ENCODE measurements at places on chromosomes 2 and 18.

- no peak for DNase-seq
These were observed 209.5 kb upstream of the HAAO start for GRCh38 chr2:43001787-43002468.

- no peak for DNase-seq
These were observed 39.1 kb downstream of the CDC42EP3 start for GRCh38 chr2:37632310-37632709.

DNA sequence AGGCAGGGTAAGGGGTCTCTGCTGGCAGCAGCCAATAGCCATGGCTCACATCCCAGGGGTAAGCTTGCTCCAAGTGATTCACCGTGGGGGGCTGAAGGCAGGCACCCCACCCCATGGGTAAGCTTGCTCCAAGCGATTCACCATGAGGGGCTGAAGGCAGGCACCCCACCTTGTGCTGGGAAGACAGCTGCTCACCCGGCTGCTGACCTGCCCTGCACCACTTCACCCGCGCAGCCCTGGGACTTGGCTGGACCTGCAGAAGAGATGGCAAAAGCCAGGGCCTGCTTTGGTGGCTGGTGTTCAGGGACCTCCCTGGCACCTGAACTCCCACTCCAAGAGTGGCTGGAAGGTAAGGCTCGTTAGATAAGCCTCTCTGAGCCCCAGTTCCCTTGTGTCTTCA lies 19.2 kb downstream of the PTGR3 start:
- DNase-seq, result no peak

GRCh38 chr2:11703700-11704099 lies 33.7 kb upstream of the NTSR2 start:
- DNase-seq, result no peak

DNA sequence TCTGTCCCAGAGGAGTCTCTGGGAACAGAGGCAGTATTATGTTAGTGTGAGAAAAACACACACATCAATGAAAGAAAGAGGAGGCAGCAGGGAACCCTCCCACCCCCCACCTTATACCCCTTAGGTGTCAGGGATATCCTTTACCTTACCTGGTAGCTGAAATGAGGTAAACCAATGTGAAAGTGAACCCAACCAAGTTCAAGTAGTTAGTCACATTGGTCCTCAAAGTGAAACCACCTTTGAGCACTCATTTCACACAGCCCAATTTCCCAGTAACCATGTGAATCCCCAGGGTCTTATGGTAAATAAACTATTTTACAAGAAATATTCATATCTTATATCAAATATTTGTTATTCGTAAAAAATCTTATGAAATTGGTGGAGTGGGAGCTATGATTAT lies 377.8 kb downstream of the LRATD1 start:
- DNase-seq, result no peak

DNA sequence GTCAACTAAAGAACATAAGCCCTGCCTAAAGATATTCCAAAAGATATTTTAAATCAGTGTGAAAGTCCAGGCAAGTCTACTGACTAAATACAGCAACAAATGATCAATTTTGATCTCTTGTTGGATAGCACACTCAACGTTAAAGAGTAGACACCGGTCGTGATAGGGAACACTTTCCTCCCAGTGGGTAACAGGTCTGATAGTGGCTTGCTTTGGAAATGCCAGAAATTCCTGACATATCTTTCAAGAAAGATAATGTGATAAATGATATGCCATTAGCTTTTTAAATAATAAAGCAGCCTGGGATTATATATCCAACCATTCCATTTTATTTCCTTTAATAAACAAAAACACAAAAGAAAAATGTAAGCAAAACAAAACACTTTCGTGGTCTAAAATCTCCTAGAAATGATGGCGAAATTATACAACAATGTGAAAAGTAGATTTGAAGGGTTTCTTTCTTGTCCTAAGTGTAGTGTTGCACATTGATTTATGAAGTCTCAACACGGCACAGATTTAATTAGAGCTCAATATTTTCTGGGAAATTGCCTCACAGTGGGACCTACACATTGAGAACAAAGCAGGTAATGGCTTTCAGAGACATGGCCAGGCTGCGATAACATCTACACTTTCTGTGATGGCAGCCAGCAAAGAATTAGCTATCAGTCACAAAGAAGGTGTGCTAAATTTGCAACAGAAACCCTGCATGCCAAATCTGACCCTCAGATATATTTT lies 158.6 kb downstream of the PPP1R1C start:
- DNase-seq, result no peak

GRCh38 chr2:69196327-69197117 lies 183.5 kb downstream of the ANTXR1 start:
- no peak for DNase-seq

GRCh38 chr2:48240912-48241311 lies 289.0 kb upstream of the STON1 start:
- no peak for DNase-seq

- DNase-seq, result no peak
These were observed 15.0 kb downstream of the GPR55 start for GRCh38 chr2:230909841-230910545.

- DNase-seq, result no peak
These were observed 26.9 kb upstream of the PPP1R1C start for GRCh38 chr2:181958726-181959125.

DNA sequence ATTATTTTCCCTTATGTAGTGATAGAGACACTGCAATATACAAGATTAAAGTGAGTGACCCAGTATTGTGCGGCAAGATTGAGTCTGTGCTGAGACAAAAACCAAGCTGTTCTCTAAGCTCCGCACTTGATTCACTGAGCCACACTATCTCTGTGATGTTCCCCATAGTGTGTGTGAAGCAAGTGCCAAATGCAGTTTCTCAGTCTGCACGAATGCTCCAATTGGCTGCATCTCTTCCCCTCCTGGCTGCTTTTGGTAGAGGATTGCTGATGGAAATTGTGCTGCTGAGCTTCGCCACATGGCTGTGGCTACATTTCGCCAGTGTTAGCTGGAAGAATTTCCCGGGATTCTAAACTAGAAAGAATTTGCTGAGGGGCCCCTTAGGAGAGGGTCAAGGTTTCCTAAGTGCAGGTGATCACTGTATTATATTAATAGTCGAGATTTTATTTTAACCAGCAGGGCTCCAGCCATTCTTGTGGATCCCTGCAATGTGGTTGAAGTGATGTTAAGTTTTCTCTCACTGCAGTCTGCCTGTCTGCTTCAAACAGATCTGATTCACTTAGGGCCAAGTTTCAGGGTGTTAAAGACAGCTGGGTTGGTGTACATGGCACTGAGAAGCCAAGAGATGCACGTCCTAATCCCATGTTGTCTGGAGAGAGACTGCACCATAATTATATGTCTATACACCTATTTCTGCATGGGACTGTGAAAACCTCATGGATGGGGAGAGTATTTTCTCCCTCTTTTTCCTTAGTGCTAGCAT lies 317.2 kb downstream of the DCC start:
- no peak for DNase-seq

DNA sequence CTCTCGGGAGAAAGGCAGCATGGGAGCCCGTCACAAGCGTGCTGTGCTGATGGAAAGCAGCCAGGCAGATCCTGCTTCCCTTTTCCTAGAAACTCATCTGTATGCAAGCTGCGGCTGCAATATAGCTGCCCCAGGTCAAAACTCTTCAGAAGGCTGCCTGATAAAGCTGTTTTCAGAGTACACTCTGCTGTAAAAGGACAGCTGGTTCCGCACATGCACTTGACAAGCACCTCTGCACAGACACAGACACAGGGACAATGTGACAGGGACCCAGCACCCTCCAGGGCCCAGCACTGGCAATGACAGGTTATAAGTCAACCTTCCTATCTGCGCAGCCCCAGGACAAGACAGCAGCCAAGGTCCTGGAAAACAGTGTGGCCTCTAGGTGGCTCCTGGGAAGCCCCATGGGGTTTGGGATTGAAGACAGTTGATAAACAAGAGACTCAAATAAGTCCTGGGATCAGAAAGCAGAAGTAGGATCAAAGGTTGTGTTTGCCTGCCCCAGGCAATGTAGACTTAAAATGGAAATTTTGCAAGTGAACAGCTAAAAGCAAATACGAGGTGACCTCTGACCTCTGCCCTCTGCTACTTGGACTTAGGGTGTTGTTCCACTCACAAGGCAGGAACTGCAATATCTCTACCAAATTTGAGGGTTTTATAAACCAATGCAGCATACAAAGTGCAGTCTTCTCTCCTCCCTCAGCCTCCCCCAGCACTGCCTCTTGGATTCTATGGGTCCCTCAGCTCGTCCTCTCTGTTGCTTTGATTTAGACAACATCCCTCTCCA lies 16.9 kb downstream of the SLC66A2 start:
- DNase-seq, result no peak

DNA sequence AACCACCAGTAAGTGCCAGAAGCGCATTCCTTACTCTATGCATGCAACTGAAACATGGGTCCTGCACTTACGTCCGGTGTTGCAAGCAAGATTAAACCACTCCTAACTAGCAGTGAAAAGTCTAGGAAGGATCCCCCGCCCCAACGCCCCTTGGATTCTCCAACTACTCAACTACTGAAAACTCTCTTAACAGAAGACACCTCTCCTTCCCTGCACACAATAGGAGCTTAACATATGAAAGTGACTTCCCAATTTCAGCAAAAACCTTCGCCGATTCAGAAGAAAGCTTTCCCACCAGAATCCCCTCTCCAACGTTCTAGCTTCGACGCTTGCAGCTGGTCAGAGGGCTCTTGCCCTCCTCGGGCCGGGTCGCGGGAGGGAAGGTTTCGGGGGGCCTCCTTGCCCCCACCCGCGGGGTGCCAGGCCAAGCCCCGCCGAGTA lies 578 bp downstream of the IWS1 start:
- no peak for DNase-seq

GRCh38 chr18:72206814-72207213 lies 337.3 kb downstream of the CBLN2 start:
- no peak for DNase-seq

- no peak for DNase-seq
These were observed 94.1 kb downstream of the ANKRD44 start for GRCh38 chr2:197216361-197216979.

GRCh38 chr2:178450524-178450773 lies 526 bp downstream of the PRKRA start:
- DNase-seq, result no peak

- DNase-seq, result no peak
These were observed 27.6 kb upstream of the ASPRV1 start for GRCh38 chr2:69989009-69989408.

DNA sequence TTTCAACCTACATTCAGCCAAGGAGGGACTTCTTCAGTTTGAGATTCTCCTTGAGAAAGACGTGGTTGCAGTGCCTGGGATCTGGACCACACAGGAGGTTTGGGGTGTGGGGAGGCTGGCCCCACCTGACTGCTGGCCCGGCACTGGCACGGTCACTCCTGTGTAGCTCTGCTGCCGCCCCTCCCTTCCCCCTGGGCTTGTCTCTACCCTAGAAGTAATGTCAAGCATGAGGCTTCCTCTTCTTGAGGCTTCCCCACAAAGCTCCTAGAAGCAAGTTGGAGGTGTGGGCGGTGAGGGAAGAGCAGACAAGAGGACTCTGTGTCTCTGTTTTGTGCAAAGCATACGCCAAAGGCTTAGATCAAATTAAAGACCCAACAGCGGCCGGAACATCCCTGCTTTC lies 8.7 kb downstream of the KLHL29 start:
- no peak for DNase-seq

GRCh38 chr2:219526320-219527075 lies 12.2 kb downstream of the ASIC4 start:
- DNase-seq, result no peak

GRCh38 chr2:74250189-74250631 lies 51.8 kb downstream of the MTHFD2 start:
- DNase-seq, result no peak

DNA sequence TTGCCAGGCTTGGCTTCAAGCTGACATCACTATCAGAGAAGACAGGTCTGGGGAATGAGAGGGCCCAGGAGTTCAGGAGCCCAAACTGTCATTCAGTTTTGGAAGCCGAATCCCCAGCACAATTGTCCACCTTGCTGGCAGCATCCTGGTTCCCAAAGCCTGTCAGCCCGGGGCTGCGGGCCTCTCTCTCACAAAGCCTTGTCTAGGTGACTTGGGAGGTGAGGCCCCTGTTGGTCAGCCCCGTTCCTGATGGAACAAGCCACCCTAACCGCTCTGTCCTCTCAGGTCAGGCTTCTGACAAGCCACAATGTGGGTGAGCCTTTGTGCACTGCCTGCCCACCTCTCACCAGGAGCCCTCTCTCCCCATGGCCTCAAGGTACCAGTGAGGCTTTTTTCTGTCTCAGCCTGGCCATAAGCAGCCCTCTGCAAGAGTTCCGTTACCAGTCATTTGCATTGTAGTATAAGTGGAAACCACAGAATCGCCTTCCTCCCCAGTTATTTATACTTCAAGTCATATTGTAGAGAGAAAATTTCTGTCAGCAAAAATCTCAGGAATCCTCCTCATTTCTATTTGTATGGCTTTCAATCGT lies 100.6 kb downstream of the MSH2 start:
- DNase-seq, result no peak

GRCh38 chr2:200847939-200848338 lies 16.5 kb downstream of the CLK1 start:
- DNase-seq, result no peak

GRCh38 chr2:10125842-10126631 lies 3.5 kb downstream of the RRM2 start:
- no peak for DNase-seq

GRCh38 chr18:23689616-23690504 lies 607 bp downstream of the LAMA3 start:
- DNase-seq, result no peak

DNA sequence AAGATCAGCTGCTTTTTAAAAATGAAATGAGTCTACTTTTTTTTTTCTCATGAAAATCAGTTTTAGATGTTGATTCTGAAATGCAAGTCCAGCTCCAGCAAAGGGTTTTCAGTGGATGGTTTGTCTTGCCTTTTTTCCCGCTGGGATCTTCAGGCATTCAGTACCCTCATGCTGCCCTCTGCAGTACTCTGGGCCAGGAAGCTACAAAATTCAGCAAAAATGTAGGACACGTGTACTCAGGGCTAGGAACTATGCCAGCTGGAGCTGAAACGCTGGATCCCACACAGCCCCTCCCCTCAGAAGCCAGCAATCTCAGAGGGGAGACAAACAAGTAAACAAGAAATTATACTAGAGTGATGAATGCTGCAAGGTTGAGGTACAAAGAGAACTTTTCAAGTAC lies 97.3 kb downstream of the MMADHC start:
- DNase-seq, result no peak

- DNase-seq, result no peak
These were observed 1.1 kb downstream of the NCKAP1 start for GRCh38 chr2:183037074-183037552.

GRCh38 chr18:56276466-56276865 lies 361.9 kb downstream of the TXNL1 start:
- no peak for DNase-seq

DNA sequence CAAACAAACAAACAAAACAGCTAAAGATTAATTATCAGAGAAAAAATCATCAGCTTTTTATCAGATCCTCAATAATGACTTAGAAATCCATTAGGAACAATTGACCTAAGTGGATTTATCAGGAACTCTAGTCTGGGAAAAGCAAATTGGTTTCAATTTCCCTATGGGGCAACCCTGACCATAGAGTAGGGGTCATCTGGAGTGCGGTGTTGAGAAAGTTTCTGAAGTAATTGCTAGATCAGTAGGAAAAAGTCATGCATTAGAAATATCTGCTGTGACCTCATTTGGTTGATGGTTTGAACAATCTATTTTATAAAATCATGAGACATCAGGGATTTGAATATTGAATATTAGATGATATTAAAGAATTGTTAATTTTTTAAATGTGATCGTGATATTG lies 507.9 kb downstream of the TXNL1 start:
- DNase-seq, result no peak

- peak; percentile 95 for DNase-seq
These were observed 120.2 kb downstream of the LPIN1 start for GRCh38 chr2:11866358-11867335.

All from NCI-H187 (cell line).